Peyer's patch (tissue), 4 donors: ENCODE measurements at places on chromosomes 1 and 21. TPM values are rescaled to one million over a fixed set of nuclear protein-coding genes. Genes with fewer than 3 reads are reported as not detected.

ADIPOR1 gene
- 80.8 TPM for total RNA-seq

NBPF11 gene
- total RNA-seq, result 7.2 TPM

PRELP gene
- total RNA-seq, result 24.5 TPM

PRR9 gene
- not detected for total RNA-seq

LRRC8D gene
- total RNA-seq, result 113 TPM

MFSD2A gene
- 6.6 TPM for total RNA-seq

APCS gene
- not detected for total RNA-seq

RUSC1 gene
- total RNA-seq, result 72.4 TPM

C1orf167 gene
- total RNA-seq, result not detected

TCHH gene
- 0.13 TPM for total RNA-seq

LEPR gene
- 8.2 TPM for total RNA-seq

PHF13 gene
- total RNA-seq, result 7.4 TPM

CD244 gene
- 1.3 TPM for total RNA-seq

PAPPA2 gene
- 0.95 TPM for total RNA-seq

CD52 gene
- total RNA-seq, result 22.3 TPM

DNA sequence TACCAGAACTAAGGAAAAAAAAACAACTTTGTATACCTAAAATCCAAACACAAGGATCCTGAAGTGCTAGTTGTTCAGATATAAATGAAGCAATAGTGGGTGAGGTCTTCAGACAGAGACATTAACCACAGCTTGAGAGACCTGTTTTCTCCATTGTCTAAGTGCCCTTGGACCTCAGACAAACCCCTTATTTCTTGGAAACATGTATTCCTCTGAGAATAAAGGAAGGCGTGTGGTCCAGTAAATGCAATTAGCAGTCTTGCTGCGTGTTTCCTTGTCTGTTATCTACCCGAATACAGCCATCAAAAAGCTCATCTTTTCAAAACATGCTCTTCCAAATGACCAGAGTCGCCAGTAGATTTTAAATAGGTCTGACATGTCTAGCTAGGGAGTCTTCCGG, 291.1 kb upstream of the NFIA start:
- no peaks in the 10 kb centered on the region for H3K36me3 ChIP-seq
- no peak for DNase-seq
- H3K27me3 ChIP-seq, result no peaks in the 10 kb centered on the region
- no peak overlapping the region for H3K27ac ChIP-seq
- no peak overlapping the region for H3K4me3 ChIP-seq

DNA sequence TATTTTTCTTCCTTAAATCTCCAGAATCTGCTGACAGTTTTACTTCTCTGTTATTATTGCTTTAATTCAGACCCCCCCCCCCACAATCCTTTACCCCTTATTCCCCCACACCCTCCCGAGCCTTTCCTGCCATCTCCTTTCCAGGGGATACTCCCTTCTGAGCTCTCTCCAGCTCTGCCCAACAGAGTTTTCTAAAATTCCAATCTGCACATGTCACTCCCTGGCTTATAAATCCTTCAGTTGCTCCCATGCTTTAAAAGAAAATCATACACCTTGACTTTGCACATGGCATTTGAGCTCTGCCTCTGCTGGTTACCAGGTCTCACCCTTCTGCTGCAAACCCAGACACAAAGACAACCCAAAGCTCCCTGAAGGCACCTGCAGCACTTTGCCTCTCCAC, 11.7 kb upstream of the EPS8L3 start:
- H3K27me3 ChIP-seq, result no peaks in the 10 kb centered on the region
- H3K4me3 ChIP-seq, result no peak overlapping the region
- no peaks in the 10 kb centered on the region for H3K4me1 ChIP-seq
- H3K27ac ChIP-seq, result no peak overlapping the region

DNA sequence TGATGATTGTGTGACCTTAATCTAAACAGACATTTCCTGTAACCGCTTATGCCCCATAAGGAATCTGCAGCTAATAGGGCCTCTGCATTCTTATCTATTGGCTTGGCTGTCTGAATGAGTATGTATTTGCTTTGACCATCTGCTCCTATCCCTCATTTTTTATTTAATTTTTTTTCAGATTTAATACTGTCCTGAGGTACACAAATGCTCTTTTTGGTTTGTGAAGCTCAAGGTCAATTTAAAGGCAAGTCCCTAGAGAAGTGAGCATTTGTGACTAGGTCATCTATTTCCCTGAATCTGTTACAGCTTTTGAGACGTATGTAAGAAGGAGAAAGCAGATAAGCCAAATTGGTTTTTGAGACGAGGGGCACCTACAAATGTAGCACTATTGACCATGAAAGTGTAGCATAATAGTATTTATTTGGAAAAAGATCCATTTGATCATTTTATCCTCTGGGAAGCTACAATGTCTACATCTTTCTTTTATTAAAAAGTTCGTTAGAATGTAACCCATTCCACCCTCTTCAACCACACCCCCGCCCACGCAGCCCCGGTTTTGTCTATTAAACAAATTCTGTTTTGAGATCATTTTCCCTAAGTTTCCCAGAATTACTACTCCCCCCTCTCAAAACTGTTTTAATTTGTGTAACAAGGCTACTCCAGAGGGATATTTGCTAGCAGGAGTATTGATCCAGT, 69.2 kb upstream of the HSPA13 start:
- DNase-seq, result peak; percentile 32
- H3K27me3 ChIP-seq, result no peaks in the 10 kb centered on the region
- no peak overlapping the region for H3K4me3 ChIP-seq
- H3K4me1 ChIP-seq, result no peaks in the 10 kb centered on the region
- H3K27ac ChIP-seq, result no peak overlapping the region

DNA sequence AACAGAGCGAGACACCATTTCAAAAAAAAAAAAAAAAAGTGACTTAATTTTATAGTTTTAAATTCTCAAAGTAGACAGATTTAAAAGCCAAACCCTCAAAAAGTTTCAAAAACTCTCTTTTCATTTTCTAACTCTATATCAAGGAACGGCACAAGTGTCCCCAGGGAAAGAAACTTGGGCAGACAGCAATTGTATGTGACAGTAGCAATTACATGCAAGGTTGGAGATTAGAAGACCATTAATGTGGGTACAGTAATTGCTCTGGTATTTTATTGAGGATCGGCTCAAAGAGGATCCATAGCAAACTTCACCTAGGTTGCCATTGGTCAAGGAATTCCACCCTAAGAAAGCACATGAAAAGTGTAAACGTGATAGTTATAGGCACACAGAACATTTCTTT, 46.2 kb downstream of the ACBD6 start:
- H3K4me1 ChIP-seq, result no peaks in the 10 kb centered on the region
- DNase-seq, result no peak
- H3K27ac ChIP-seq, result no peak overlapping the region
- no peak overlapping the region for H3K4me3 ChIP-seq
- no peaks in the 10 kb centered on the region for H3K36me3 ChIP-seq
- H3K27me3 ChIP-seq, result no peaks in the 10 kb centered on the region

DNA sequence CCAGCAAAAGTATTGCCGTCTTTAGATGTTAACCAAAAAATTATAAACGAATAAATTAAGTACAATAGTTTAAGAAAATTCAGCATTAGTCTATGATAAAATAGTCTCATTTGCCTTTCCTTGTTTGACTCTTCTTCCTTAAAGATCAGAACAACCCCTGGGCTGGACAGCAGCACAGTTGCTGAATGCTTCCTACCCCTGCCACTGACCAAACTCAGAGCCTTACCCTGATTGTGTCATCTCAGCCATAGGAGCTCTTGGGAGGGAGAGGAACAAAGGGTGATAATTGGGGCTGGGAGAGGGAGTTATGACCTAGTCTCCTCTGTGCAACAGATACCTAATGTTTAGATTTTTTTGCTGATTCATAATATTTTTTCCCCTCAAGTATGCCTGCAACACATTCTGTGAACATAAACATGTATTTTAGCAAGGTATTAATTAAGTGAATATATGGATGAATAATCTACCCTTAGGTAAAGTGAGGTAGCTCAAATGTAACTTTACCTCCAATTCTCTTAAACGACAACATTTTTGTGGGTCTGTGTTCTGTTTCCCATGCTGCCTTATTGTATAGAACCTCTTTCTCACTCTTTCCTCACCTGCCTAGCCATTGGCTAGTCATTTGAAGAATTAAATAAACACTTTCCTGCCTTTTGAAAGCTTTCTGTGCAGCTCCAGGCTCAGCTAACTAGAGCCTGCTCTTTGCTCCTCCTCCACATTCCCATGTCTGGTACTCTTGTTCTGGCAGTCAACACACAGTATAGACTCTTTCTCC, 46.1 kb downstream of the FGGY start:
- no peaks in the 10 kb centered on the region for H3K36me3 ChIP-seq
- no peak for DNase-seq
- H3K27me3 ChIP-seq, result no peaks in the 10 kb centered on the region
- H3K4me1 ChIP-seq, result no peaks in the 10 kb centered on the region

GRCh38 chr1:176847052-176847451, 317.5 kb downstream of the ASTN1 start:
- no peaks in the 10 kb centered on the region for H3K27me3 ChIP-seq
- no peaks in the 10 kb centered on the region for H3K4me1 ChIP-seq
- no peak overlapping the region for H3K4me3 ChIP-seq

DNA sequence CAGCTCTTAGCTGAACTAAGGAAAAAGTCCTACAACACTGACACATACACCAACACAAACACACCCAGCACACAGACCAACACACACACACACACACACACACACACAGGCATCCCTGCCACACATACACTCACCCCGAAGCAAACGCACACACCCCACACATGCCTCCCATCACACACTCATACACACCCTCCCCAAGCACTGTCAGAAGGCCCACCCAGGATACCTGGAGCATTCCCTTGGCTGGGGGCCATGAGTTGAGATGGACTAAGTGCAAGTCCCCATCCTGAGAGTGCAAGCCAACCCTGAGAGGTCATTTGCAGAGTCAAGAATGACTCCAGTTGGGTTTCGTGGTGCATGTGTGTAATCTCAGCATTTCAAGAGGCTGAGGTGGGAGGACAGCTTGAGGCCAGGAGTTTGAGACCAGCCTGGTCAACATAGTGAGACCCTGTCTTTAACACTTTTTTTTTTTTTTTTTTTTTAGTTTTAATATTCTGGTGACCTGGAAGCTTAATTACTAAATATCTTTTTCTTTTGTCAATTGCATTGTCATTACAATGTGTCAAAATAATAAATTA, 117.3 kb downstream of the RHOU start:
- H3K4me1 ChIP-seq, result no peaks in the 10 kb centered on the region
- H3K4me3 ChIP-seq, result no peak overlapping the region
- H3K27ac ChIP-seq, result no peak overlapping the region
- H3K36me3 ChIP-seq, result no peaks in the 10 kb centered on the region
- H3K27me3 ChIP-seq, result no peaks in the 10 kb centered on the region

- no peak for DNase-seq
- no peak overlapping the region for H3K4me3 ChIP-seq
- H3K27me3 ChIP-seq, result no peaks in the 10 kb centered on the region
- H3K36me3 ChIP-seq, result no peaks in the 10 kb centered on the region
Measured at GRCh38 chr1:190949939-190950338, 472.3 kb upstream of the BRINP3 start.

DNA sequence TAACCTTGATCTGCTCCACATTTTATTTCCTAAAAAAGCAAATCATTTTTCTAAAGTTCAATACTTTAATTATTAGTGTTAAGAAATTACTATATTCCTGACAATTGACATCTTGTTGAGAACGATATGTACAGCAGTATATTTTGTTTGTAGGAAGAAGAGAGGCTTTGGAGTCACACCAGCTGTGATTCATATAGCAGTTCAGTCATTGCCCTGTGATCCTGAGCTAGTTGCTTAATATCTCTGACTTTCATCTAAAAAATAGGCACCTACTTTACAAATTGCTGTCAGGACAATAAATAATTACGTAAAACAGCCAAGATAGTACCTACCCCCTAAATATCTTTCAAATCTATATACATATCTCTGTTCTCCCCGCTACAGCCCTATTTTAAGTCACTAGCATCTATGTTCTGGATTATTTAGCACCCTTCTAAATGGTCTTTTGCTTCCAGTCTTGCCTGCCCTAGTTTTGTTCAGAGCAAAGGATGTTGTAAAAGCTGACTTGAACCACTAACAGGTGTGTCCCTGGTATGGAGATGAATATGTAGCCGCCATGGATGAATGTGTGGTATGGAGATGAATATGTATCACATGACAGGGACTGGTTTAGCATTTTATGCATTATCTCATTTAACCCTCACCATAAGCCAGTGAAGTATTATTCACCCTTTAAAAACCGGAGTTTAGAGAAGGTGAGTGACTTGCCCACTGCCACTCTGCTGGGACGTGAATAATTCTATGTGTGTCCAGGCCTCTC, 42.2 kb downstream of the RNF220 start:
- H3K27me3 ChIP-seq, result no peaks in the 10 kb centered on the region
- no peaks in the 10 kb centered on the region for H3K4me1 ChIP-seq
- no peaks in the 10 kb centered on the region for H3K36me3 ChIP-seq

GRCh38 chr1:117436513-117436912, 69.3 kb downstream of the MAN1A2 start:
- no peak overlapping the region for H3K4me3 ChIP-seq
- no peaks in the 10 kb centered on the region for H3K27me3 ChIP-seq
- H3K36me3 ChIP-seq, result no peaks in the 10 kb centered on the region
- DNase-seq, result no peak
- H3K4me1 ChIP-seq, result no peaks in the 10 kb centered on the region

DNA sequence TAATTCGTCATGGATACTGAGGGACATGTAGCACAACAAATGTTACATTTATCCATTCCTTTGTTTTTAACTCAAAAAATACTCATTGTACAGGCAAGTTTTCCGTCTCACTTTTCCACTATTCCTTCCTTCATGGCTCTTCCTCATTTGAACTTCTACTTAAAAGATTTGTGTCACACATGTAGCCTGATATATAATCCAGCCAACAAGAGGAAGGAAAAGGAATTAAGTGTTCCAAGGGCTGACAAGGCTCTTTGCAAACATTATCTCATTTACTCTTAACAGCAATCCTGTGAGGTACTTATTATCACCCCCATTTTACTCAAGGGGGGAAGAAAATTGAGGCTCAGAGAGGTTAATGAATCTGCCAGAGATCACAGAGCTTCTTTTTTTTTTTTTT, 22.9 kb downstream of the CD244 start:
- no peak overlapping the region for H3K4me3 ChIP-seq
- H3K36me3 ChIP-seq, result no peaks in the 10 kb centered on the region
- H3K27ac ChIP-seq, result no peak overlapping the region
- DNase-seq, result no peak

GRCh38 chr1:90074970-90075391, 80.1 kb downstream of the ZNF326 start:
- no peak overlapping the region for H3K27ac ChIP-seq
- no peak overlapping the region for H3K4me3 ChIP-seq
- H3K36me3 ChIP-seq, result no peaks in the 10 kb centered on the region
- H3K27me3 ChIP-seq, result no peaks in the 10 kb centered on the region
- no peaks in the 10 kb centered on the region for H3K4me1 ChIP-seq

GRCh38 chr1:22174446-22175220, 31.7 kb upstream of the WNT4 start:
- DNase-seq, result no peak
- H3K36me3 ChIP-seq, result no peaks in the 10 kb centered on the region
- H3K4me3 ChIP-seq, result no peak overlapping the region
- H3K4me1 ChIP-seq, result no peaks in the 10 kb centered on the region

GRCh38 chr1:111162488-111162880, 22.5 kb downstream of the CEPT1 start:
- no peak overlapping the region for H3K27ac ChIP-seq
- H3K4me1 ChIP-seq, result no peaks in the 10 kb centered on the region
- H3K4me3 ChIP-seq, result no peak overlapping the region
- H3K36me3 ChIP-seq, result peaks cover 14% of the 10 kb centered on the region
- H3K27me3 ChIP-seq, result no peaks in the 10 kb centered on the region
